ENCODE measurements at places on chromosomes 6 and 20.

DNA sequence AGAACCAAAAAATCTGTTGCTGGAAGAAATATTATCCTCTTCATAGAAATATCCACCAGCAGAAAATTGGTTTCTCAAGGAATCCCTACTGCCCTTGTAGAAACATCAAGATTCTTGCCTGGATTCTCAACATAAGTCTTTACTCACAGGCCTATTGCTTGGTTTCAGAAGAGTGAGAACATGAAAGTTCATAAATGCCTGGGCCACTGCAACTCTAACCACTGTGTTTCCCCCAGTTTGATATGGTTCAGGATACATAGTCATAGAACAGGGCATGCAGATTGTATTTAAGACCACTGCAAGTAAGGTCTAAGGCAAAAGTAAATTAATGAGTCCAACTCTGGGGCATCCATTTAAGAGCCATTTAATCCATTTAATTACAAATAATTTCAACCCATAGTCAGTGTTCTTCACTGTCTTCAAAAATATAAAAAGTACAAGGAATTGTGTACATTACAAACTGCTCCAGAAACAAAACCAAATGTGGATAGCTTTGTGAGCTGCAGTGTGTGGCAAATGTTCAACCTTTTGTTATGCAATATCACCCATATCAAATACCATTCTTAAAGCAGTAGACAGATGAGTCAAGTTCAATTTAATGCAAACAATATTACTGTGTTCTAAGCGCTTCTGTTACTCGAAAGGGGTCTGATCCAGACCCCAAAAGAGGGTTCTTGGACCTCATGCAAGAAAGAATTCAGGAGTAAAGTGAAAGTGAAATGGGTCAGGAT is 83.3 kb downstream of the OPRM1 start:
- no peak for DNase-seq

DNA sequence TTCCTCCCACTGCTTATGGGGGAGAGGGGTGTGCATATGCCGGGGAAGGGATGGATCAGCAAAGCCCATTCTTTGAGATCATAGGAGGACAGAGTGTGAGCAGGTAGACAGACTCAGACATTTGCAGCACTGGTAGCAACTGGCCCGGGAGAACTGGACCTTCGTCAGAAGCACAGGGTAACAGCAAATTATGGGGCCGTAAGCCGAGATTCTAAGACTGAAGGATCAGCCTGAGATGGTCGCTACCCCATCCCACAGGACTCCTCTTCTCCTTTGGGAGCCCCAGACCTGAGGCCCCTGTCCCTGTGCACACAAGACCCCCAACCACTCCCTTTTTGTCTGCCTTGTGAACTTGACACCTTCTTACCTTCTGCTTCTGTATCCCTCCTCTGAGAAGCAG is 106.5 kb downstream of the TOX2 start:
- no peak for DNase-seq

DNA sequence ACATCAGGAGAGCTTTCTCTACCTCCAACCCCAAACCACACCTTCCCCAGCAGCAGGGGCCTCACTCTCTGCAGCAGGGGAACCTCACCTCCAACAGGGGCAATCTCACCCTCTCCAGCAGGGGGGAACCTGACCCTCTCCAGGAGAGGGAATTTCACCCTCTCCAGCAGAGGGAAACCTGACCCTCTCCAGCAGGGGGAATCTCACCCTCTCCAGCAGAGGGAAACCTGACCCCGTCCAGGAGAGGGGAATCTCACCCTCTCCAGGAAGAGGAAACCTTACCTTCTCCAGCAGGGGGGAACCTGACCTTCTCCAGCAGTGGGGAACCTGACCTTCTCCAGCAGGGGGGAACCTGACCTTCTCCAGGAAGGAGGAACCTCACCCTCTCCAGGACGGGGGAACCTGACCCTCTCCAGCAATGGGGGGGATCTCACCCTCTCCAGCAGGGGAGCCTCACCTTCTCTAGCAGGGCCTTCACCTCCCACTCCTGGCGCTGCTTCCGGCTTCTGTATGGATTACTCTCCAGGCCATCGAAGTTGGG is 3.1 kb downstream of the B3GALT4 start:
- no peak for DNase-seq

- DNase-seq = no peak
Observed at GRCh38 chr6:14645841-14646240, 528.3 kb downstream of the CD83 start.

DNA sequence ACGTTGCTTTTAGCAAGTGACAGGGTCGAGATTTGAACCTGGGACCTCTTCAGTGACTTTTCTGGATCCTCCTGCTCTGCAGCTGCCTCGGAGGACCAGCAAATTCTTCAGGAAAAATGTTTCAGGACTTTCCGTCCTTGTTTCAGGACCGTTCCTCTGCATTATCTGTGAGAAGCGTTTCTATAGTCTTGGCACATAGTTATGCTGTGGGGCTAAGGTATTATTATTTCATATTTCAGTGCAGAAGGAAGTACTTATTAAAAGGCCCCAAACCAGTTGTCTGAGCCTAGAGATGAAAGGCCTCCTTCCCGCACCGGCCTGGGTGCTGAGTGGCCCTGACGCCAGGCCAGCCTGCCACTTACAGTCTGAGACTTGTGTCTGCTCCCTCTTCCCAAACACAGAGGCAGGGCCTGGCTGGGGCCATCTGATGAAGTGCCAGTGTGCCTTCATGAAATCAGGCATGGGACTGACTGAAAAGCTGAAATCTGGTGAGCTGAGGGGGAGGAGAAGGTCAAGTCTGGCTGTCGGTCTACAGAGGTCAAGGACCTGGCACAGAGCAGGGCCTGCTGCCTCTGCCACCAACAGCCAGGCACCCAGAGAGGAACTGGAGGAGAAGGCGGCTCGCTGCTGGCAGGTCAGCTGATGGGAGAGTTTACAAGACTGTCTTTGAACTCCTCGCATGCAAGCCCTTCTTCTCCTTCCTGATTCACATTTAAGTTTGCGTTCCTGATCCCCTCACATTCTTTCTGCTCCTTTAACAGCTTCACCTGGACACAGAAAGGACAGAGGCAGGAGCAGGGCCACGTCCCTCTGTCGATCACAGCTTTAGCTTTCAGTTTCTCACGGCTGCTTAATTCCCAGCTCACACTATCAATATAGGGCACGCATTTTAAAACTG is 8.9 kb upstream of the QKI start:
- peak; percentile 21 for DNase-seq

DNA sequence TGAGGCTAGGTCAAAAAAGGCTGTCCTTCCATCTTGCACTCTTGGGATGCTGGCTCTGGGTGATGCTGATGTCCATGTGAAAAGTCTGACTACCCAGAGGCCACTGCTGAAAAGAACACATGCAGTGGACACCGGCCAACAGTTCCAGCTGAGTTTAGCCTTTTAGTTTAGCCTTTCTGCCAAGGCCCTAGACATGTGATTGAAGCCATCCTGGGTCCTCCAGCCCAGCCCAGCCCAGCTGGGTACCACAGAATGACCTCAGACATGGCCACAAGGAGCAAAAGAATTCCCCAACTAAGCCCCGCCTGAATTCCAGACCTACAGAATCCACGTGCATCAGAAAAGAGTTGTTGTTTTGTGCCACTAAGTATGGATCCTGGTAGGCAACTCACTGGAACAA is 17.4 kb downstream of the PIGT start:
- DNase-seq = no peak

GRCh38 chr6:157029980-157030690 is 253.0 kb downstream of the ARID1B start:
- DNase-seq = no peak

DNA sequence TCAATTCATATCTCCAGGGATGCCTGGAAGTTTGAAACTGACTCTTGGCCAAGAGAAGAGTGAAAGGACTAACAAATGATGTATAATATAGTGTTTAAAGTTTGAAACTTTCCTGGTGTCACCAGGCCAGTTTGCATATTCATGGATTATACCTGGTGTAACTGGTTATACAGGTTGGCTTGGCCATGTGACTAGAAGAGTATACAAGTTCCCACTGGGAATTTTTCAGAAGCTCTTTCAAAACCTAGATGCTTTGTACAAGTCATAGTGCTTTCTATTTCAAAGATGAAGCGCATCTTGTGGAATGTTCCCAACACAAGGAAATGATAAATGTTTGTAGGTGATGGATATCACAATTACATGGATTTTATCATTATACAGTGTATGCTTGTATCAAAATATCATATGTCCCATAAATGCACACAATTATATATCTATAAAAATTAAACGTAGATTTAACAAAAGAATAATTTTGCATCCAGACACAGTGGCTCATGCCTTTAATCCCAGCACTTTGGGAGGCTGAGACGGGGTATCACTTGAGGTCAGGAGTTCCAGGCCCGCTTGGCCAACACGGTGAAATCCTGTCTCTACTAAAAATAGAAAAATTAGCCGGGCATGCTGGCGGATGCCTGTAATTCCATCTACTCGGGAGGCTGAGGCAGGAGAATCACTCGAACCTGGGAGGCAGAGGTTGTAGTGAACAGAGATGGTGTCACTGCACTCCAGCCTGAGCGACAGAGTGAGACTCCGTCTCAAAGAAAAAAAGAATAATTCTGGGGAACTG is 1420.2 kb downstream of the GRIK2 start:
- DNase-seq = no peak

DNA sequence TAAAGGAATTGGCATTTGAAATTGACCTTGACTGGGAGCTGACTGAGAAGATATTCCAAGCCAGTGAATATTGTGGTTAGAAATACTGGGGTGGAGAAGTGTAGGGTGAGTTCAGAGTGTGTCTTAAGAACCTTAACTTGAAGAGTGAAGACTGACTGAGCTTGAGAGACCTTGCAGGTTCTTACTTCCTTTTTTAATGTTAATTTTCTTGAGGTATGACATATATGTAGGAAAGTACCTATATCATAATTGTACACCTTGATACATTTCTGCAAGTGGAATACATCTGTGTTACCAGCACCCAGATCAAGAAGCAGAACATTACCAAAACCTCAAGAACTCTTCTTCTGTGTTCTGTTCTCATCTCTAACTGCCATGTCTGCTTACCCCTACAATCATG is 11.0 kb downstream of the DHX35 start:
- DNase-seq = no peak

- no peak for DNase-seq
Observed at GRCh38 chr6:72420409-72420808, 201.5 kb upstream of the KCNQ5 start.

DNA sequence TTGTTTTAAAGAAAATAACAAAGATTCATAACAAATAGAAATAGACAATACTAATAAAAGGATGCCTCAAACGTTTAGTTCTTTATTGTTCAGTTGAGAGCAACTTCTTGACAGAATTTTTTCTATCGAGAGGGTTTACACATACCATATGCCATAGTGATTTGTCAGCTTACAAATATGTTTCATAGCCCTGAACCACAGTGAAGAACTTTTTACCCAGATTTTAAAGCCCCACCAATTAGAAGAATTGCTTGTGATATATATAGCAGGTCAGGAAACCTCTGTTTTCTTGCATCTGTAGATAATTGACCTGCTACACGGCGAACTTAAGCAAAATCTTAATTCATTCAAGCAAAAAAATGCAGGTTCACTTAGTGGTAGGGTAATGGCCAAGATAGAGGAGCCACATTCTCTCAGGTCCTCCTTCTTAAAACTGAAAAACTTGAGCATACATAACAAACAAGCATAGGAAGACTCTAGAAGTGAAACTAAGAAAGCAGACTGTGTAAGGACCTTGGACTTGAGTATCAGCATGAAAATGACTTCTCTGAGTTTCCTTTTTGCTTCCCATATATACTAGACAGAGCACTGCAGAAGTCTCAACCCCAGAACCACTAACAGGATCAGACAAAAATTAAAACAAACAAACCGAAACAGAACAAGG is 39.5 kb downstream of the CRISP1 start:
- DNase-seq = no peak

GRCh38 chr20:21982559-21982958 is 277.1 kb downstream of the PAX1 start:
- DNase-seq = no peak

DNA sequence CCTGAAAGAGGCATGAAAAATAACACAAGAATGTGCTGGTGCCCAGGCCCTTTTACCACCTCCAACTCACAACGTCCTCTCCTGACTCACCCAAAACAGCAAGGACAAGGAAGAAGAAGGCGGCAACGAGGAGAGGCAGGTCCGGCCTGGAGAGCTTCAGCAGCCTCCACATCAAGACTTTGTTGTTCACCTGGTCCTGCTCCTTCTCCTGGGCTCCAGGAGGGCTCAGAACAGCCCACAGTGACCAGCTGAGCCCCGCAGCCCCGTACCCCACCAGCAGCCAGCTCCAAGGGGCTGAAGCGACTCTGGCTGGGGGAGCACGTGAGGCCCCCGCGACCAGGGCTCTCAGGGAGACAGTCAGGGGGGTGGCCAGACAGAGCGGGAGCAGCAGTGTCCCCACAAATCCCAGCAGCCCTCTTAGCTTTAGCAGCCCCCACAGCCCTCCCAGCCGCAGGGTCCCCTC is 857 bp downstream of the TAP2 start:
- no peak for DNase-seq

DNA sequence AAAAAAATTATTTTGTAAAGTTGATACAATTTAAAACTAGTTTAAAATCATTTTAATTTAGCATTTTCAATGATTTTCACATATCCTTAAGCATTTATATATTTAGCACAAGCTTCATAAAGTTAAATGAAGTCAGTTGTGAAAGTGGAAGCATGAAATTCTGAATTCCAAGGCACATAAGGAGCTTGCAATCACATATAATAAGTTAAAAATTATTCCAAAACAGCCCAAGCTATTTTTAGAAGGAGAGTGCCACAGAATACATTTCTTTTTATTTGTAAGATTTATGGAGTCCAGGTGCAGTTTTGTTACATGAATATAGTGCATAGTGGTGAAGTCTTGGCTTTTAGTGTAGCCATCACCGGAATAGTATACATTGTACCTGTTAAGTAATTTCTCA is 3.2 kb upstream of the LGSN start:
- no peak for DNase-seq

DNA sequence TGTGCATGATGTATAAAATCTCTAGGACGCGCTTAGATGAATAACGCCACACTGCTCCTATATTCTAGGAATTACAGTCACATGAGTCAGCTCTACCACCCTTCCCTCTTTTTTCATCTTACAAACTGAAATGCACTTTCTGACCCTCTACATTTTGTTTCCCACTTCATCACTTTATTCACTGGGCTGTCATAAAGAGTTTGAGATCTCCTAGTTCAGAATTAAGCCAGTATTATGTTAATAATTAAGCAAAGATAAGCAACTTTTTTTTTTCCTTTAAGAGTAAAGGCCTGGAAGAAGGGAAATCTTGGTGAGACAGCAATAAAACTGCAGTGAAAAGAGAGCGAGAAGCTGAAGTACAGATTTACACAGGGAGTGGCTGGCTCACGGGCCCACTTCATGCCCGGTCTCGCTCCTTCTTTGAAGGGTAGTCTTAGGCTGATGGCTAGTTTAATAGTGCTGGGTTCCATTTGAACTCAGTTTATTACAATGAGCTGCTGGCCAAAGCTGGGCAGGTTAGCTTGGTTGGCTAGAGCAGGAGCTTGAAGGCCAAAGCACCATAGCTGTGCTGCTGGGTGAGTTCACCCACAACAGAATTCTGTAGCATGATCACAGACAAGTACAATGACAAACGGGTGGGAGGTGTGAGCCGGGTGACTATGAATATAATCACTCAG is 110.6 kb downstream of the MAP7 start:
- no peak for DNase-seq
